ENCODE measurements at places on chromosomes 11 and 22.

GRCh38 chr11:1292644-1293618, 16.5 kb downstream of the TOLLIP start:
- DNase-seq, result no peak

- DNase-seq, result no peak
Measured at GRCh38 chr11:3161309-3161708, 3.8 kb downstream of the OSBPL5 start.

DNA sequence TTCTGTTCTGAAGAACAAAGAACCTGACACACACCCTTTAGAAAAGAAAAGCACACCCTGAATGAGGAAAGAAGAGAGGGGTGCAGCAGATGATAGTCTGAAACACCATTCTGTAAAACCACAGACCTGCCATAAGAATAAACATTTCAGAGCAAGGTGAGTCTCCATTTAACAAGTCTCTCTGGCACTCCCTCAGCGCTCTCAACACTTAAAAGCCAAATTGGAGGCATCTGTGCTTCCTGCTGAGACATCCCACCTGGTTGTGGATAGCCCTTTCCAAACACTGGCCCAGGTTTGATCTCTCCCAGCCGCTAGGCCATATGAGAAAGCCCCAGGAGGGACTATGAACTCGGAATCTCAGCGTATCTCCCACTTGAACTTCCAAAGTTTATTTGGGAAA, 36.3 kb downstream of the ETS1 start:
- DNase-seq, result no peak

DNA sequence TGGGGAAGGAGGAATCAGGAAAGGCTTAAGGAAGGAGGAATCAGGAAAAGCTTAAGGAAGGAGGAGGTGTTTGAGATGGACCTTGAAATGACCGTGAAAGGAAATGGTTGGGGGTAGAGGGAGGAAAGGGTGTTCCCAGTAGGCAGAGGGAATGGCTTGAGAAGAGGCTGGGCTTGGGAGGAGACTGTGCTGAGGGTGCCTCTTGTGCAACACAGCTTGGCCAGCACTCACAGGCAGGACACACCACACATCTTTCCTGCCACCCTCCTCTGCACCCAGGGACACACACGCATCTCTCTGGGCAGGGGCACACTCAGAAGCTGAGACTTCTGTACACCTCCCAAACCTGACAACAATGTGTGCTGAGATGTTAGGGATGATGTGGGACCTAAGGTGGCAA, 151.4 kb downstream of the FBXO7 start:
- DNase-seq, result no peak

- no peak for DNase-seq
Measured at GRCh38 chr22:46966846-46967245, 204.4 kb downstream of the TBC1D22A start.

DNA sequence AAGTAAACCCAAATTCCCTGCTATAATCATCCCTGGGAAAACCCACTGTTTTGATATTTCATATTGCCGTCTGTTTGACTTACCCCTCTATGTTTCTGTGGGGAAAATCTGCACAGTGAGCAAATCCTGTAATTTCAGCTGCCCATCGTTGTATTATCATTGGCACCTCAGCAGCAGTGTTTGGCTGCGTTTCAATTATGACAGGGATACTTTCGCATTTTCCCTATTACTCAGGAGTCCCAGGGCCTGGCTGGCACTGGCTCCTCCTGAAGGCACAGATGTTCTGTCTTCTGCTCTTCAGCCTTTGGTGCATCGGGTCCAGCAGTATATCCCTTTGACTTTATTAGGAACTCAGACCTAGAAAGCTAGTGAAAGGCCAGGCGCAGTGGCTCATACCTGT, 12.2 kb upstream of the MMP12 start:
- no peak for DNase-seq
